ENCODE measurements at places on chromosomes 12 and 14.

DNA sequence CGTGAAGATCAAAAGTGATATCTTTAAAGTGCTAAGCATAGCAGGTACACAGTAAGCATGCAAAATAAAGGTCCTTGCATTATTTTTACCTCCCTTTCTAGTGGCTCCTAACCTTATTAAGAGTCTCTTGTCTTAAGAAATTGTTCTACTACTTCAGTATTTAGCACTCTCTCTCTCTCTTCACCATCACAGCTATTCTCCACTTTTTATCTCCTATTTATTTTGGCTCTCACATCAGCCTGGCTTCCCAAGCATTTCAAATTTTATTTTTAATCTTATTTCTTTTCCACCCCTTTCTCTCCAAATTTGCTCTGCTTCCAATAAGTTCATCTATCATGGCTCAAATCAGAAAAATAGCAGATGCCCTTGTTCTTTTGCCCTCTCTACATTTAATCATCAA, 212.6 kb downstream of the RAD51B start:
- DNase-seq: no peak

DNA sequence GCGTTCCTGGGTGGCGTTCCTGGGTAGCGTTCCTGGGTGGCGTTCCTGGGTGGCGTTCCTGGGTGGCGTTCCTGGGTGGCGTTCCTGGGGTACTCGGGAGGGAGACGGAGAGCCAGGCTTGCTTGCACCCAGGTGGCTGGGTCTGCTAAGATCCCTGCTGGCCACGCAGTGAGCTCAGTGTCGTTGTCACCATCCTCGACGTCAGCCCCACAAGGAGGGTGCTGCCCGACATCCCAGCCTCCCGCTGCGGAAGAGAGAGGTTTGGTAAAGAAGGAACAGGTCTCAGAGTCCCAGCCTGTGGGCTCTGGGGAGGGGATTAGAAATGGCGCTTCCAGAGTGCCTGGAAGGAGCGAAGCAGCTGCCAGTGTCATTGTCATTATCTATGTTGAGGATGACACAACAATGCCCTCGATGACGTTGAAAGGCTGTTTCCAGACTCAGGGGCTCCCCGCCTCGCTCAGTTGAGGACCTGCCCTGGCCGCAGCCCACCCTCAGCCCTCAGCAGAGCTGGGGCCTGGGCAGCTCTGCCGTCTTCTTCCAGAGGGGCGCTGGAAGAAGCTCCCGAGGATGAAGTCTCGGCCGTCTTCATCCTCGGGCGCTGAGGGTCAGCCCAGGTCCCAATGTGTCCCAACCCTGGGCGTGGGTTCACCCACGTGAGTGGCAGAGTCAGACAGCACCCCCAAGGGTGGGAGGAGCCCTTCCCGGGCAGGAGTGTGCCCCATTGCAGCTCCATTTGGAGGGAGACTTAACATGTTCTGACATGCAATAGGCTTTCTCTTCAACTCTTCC, 328.8 kb downstream of the ADGRD1 start:
- no peak for DNase-seq

DNA sequence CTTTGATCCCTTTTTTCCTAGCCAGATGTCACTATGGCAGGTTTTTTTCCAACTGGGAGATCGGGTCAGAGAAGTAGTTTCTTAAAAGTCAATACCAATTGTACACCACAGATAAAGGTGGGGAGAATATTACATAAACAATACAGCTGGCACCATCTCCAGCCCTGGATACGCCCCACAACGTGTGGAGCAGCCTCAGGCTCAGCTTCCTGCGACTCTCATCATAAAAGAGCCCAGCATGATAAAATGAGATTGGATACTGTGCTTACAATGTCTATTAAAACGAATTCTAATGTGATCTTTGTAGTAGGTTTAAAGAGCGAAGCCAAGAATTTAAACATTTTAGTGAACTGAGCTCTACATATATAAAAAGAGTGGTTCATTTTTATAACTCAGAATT, 21.5 kb downstream of the EFCAB11 start:
- no peak for DNase-seq

DNA sequence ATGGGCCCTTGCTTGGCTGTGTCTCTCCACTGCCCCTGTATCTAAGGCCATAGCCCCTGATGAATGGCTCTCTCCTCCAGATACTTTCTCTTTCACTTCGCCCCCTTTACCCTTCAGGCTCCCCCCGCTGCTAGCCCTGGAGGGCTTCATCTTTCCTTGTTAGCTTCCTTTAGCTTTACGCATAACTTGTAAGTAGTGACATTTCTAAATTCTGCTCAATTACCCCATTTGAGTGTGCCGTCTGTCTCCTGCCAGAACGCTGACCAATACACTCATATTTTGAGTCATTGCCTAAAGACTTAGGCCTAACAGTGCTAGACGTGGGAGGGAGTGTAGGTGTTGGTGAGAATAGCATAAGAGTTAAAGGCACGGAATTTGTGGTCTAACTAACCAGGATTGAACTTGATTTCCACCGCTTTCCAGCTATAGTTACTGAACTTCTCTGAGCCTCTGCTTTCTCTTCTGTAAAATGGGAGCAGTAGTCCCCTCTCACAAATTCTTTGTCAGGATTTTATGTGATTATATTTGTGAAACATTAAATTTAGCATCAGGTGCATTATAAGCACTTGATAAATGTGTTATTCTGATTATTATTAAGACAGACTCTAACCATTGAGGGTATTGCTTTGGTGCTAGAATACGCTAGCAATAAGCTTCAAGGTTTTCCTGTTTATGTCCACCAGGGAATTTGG, 129.3 kb downstream of the ZFP36L1 start:
- DNase-seq: peak; percentile 47

- peak; percentile 55 for DNase-seq
These were observed 593 bp downstream of the PIP4P1 start for GRCh38 chr14:20460458-20461224.

GRCh38 chr12:102480406-102480805, at the start of gene IGF1:
Gene IGF1, minus strand, starts transcription at chr12:102480563. Its CDS starts 182 bp downstream, at chr12:102480381.
- no peak for DNase-seq

DNA sequence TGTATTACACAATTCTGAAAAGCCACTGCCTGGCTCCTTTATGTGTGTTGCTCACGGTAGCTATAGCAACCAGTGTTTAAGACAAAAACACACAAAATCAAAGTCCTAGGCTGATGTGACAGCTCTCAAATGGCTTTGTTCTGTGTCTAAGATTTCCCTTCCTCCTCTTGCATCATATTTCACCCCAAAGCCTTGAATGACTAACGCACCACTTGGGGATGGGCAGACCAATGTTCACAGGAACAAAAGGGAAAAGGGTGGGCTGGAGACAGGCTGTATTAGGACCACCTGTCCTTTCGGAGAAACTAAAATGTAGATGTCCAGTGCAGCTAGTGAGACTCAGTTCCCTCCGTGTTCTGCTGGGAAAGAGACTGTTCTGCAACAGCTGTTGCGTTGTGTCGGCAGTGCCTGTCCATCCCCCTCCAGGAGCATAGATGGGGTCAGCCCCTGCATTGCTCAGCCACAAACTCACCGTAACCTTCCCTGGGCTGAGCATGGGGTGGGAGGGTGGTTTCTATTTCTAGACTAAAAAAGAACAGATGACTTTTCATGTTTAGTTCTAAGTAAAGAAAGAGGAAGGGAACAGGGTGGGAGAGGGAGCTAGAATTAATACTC, 26.8 kb upstream of the DAAM1 start:
- no peak for DNase-seq

DNA sequence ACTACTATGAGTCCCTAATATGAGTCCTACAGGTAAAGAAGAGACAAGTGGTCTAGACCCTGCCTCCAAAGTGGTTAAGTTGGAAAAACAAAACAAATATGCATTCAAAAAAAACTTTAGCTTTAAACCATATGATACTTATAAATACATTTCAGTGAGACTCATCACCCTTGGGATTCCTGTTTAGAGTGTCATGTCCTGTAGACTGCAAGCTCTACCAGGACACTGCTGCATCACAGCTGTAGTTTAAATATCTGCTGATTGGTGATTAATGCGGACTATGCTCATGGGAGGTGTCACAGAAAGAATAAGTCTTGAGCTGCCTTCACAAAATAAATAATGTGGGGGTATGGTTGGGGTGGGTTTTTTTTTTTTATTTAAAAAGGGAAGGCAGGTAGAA, 8.8 kb upstream of the LGR5 start:
- DNase-seq: no peak

DNA sequence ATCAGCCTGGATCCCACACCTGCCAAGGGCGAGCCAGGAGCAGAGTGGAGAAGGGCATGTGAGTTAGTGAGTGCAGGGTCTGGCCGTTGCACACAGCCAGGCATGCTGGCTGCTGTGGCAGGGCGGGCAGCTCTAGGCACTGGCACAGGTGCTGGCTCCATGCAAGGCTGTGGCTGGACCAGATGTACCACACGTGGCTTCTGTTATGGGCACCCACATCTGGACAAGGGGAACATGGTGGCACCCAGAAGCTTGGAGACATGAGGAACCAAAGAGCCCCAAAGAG, 20.1 kb downstream of the SERPINA3 start:
- no peak for DNase-seq

DNA sequence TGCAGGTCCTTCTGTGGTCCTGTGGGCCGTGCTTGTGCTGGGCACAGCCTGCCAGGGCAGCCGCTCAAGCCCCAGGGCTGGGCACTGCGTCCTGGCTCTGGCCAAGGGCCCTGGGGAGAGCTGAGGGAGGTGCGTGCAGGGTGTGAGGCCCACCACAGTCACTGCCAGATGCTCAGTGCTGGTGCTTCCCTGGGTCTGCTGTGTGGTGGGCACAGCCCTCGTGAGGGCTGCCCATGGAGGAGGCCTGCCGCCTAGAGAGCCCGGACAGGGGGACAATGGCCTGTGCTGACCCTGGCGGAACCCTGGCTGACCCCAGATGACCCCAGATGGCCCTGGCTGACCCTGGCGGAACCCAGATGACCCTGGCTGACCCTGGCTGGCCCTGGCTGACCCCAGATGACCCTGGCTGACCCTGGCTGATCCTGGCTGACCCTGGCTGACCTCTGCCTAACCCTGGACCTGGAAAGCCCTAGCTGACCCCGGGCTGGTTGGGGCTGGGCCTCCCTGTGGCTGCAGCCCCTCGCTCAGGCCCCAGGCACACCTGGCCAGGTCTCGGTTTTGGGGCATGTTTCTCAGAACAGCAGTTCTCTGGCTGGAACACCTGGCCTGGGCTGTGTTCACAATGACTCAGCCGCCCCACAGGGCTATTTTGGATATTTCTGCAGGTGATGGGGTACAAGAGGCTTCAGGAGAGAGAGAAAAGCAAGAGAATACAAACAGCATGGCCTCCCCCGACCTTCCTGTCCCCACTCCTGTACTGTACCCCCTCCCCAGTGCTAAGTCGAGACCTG, 55.4 kb downstream of the TMEM121 start:
- DNase-seq: no peak

DNA sequence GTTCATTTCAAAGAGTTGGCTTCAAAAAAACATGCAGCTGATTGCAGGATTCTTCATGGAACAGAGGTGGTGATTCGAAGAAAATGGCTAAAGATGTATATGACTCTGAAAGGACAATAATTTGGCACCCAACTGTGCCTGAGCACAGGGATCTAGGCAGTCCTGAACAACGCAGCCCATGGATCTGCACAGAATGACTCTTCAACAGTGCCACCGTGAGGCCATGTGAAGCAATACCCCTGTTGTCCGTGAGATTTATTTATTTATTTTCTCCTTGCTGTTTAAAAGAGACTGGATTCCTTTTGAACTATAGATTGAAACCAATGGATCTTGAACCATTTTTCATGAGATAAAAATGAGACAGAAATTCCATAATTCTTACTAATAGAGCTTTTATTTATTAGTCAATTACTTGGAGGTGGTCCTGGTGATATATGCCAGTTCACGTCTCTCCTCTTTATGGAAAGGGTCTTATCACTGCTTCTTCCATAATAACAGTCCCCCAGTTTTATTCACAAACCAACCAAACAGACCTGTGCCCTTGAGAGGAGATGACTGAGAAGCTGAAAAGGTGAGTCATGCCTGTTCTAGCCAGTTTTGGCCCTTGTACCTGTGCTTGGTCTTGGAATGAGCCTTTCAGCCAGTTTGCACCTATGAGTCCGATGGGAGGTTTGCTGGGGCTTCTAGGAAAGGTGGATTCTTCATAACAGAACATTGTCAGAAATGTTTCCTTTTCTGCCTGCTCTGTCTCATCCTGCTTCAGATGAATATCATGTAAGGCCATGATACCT, 1598.3 kb downstream of the AACS start:
- peak; percentile 10 for DNase-seq

- DNase-seq: no peak
These were observed 24.5 kb upstream of the BCL11B start for GRCh38 chr14:99296517-99296916.

DNA sequence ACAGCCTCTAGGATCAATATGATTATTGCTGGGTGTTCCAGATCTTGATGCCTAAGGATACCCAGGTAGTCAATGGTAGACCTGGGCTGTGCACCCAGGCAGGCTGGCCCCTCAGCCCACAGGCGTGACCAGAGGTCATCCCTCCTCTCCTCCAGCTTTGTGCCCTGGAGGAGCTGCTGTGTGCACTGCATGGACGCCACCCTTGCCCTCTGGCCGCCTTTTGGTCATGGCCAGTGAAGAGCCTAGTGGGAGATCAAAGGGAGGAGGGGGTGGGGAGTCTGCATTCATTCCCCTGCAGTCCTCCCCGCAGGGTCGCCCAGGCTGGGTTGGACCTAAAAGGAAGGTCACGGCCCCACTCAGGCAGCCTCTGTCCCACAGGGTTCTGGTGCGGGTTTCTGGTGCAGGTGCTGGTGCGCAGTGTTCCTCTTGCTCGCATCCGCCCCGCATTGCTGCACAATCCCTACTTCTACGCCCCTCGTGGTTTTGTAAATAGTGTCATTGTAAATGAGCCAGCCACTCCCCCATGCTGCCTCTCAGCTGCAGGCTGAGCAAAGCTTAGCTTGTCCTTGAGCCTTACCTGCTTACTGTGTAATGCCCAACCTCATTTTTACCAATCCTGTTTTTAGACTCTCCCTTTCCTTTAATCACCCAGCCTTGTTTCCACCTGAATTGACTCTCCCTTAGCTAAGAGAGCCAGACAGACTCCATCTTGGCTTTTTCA, 55.3 kb downstream of the PSMA6 start:
- no peak for DNase-seq

DNA sequence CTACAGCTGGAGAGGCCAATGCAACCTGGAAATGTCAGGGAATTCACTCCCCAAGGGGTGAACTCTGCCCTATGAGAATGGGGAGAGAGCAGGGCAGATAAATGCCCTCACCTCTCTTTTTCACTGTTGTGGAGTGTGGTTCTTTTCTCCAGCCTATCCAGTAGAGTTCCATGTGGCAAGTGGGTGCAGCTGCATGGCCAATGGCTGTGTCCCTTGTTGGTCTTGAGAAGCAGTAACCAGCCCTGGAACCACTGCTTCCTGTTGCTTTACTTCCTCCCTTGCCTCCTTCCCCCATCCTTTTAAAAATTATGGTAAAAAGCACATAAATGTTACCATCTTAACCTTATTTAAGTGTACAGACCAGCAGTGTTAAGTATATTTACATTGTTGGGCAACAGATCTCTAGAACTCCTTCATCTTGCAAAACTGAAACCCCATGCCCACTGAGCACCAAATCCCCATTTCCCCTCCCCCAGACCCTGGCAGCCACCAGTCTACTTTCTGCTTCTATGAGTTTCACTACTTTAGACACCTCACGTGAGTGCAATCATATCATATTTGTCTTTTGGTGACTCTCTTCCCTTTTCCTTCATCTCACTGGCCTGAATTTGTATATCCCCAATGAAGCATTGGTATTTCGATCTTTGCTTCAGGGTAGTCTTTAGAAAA, 77.0 kb upstream of the GRIP1 start:
- DNase-seq: no peak

All from stimulated activated CD4-positive, alpha-beta T cell treated with anti-CD3 and anti-CD28 coated beads, Interleukin-2, amount 100 ng/mL, for 24 hours (primary cell).